ENCODE measurements at places on chromosomes 5 and 9.
A peak's percentile ranks its signal among the peaks of the same experiment; 100 is the strongest.

- DNase-seq: no peak
Observed at GRCh38 chr5:158463938-158464337, 605.0 kb upstream of the CLINT1 start.

- DNase-seq: peak; percentile 76
Observed at GRCh38 chr5:176365351-176366231, at the start of gene ARL10. TSS of gene ARL10 (plus strand) at chr5:176365487. CDS start at chr5:176365564, 77 bp downstream.

DNA sequence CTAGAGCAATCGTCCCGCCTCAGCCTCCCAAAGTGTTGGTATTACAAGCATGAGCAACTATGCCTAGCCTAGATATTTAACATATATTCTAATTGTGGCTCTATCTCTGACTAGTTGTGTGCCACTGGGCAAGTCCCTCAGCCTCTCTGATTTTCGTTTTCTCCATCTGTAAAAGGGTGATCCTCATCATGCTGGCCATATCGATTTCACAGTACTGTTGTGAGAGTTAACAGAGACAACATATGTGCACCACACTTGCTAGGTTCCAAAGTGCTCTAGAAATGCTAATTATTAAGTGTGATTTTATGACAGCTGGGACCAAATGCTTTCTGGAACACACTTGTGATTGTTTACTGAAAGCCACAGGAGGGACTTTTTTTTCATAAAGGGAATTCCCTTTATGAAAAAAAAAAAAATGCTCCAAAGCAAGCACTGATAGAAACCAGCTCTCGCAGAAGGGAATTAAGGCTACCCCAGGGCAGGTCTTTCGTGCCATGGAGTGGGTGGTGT is 78.5 kb upstream of the EPB41L4B start:
- DNase-seq: no peak

DNA sequence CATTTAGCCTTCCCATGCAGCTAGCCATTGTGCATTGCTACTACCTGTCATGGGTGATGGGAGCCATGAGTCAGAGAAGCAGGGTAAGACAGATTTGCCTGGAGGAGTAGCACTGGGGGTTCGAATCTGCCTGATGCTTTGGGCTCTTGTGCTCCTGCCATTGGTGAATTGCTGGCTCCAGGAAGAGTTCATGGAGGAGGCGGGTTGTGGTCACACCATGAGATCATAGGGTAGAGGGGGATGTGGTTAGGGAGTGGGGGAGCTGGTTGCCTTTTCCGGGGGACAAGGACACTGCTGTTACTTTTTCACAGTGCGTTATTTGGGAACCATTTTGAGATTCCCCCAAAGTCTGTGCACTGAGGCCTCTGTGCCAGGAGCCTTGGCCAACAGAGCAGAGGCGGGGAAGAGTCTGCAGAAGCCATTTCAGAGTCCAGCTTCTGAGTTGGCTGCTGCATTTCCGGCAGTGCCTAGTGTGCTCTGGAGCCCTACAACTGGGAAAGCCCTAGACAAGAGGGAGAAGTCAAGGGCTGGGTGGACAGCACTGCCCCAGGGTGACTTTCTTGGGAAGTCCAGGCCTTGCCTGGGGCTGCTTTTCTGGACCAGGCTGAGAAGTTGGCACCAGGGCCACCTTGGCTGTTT is 6.2 kb downstream of the ANGPTL2 start:
- no peak for DNase-seq

DNA sequence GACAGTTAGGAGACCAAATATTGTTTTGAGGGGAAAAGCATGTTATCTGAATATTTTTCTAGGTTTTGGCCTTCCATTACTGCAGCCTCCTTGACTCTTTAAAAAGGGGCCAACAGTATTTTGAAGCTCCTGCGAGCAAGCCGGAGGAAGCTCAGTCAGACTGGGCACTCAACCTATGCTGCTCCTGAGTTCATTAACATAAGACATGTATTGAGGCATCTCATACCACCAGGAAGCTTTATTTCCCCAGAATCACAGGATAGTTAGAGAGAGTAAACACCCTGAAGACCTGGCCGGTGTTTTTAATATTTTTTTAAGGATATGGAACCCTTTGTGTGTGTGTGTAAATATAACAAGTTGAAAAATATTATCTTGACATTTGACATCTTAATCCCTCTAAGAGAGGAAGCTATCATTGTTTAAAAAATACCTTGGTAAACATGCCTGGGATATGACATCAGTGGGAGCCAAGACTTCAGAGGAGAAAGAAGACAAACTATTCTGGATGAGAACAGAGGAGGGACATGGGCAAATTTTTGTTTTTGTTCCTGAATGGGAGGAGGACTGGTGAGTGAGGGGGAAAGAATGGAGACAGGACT is 139.3 kb upstream of the SLIT3 start:
- no peak for DNase-seq

DNA sequence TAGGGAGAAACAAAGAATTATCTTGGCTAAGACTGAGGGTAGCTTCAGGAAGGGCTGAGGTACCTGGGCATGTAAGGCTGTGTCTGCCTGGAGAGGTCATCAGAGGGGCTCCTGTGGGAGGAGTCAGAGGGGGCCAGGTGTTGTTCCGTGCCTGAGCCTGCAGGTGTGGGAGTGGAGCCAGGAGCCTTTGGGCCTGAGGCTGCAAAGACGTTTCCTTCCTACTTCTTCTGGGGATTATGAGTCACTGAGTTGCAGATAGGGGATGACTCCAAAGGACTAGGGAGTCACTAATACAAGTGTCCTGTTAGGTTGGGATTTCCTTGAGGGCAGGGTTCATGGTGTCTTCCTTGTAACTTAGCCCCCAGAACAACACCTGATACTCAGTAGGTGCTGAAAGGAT is 391.1 kb downstream of the ARHGEF28 start:
- DNase-seq: no peak

GRCh38 chr5:60362158-60362557 is 337.8 kb downstream of the DEPDC1B start:
- DNase-seq: no peak

GRCh38 chr5:142847898-142848790 is 78.0 kb downstream of the ARHGAP26 start:
- DNase-seq: no peak

GRCh38 chr5:173629628-173630027 is 13.2 kb upstream of the BOD1 start:
- no peak for DNase-seq

DNA sequence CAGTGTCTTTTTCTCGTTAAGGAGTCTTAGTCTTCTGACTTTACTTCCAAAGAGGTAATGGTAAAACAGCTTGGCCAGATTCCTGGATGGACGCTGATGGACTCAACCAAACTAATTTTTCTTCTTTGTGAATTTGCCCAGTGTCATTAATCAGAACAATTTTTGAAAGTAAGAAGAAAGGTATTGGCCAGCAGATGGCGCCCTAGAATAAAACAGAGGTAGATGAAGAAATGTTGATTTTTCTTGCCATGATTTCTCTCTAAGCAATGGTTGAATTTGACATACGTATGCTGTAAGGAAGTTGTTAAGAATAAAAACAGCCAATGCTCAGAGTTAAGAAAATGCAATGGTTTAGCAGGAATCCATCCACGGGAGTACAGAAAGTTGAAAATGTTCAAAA is 500.0 kb downstream of the DIRAS2 start:
- no peak for DNase-seq

DNA sequence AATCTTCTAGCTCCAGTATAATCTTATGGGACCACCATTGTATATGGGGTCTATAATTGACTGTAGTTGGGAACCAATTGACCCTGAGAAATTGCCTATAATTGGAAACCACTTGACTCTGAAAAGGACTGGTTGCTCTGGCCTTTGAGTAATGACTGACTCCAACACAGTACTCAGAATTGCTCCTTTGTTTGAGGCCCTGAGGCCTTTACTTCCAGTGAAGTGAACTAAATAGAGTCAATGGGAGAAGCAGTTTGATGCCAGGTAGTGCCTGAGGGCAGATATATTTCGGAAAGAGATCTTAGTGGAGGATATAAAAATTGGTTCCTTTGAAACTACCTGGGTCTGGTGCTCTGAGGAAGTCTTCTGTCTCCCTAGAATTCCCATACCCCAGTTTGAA is 16.0 kb upstream of the TMEM171 start:
- no peak for DNase-seq

- DNase-seq: no peak
Observed at GRCh38 chr9:132694144-132694543, 23.9 kb downstream of the GTF3C4 start.
